ENCODE measurements at places on chromosomes 3 and 15.

- peak; percentile 53 for DNase-seq
Measured at GRCh38 chr3:69058180-69058946, 6.2 kb upstream of the TMF1 start.

DNA sequence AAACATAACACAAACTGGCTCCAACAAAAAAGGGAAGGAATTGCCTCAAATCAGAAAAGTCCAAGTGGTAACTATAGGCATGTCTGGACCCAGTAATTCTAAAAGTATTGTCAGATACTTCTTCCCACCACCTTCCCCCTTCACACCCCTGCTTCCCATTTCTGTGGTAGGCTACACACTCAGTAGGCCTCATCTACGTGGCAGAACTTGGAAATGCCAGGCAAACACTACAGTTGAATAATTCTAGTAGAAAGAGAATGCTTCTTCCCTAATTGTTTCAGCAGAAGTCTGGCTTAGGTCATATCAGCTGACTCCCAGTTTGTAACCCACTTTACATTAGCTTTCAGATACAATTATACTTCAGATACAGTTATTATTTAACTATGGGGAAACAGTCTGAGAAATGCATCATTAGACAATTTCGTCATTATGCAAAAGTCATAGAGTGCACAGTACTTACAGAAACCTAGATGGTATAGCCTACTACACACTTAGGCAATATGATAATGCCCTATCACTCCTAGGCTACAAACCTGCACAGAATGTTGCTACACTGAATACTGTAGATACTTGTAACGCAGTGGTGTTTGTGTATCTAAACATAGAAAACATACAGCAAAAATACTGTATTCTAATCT, 6.4 kb downstream of the SETMAR start:
- no peak for DNase-seq

- DNase-seq = no peak
Measured at GRCh38 chr3:159982442-159982974, 6.1 kb upstream of the IL12A start.

GRCh38 chr3:195097331-195098255, 173.4 kb downstream of the XXYLT1 start:
- DNase-seq = no peak

DNA sequence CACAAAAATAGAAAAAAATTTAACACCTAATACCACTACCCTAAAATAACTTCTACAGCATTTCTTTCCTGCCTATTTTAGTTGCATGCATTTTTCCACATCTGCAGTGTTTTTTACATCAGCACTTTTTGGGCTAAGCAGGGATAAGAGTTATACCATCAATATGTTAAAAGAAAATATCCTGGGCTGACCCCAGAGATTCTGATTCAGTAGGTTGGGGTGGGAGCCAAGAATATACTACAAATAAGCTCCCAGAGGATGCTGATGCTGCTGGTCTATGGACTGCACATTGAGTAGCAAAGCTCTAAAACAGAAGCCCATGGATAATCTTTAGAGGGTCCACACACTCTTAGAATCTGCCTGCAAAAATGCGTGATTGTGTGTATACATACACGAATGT, 14.8 kb downstream of the FYCO1 start:
- no peak for DNase-seq

DNA sequence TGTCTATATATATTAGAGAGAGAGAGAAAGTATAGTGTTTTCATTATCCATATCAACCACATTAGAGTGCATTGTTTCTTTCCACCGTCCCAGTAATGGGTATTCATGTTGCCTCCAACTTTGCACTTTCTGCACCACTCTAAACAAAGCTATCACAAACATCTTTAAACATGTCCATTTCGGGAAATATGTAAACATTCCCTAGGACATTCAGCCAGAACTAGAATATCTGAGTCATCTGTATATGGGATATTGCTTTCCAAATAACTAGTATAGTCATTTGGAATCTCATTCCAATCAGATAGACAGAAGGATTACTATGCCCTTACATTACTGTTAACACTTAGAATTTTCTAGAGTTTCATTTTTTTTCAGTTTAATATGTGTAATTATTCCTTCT, 914.9 kb upstream of the EPHA6 start:
- DNase-seq = no peak

DNA sequence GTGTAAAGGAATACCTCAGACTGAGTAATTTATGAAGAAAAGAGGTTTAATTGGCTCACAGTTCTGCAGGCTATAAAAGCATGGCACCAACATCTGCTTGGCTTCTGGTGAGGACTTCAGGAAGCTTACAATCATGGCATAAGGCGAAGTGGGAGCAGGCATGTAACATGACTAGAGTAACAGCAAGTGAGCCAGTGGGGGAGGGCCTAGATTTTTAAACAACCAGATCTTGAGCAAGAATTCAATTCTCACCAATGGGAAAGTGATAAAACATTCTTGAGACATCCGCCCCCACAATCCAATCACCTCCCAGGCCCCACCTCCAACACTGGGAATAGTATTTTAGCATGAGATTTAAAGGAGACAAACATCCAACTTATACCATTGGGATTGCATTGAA, 44.2 kb upstream of the BCL2A1 start:
- no peak for DNase-seq
